ENCODE measurements at places on chromosomes 12 and 14.

- DNase-seq: no peak
Measured at GRCh38 chr12:92503971-92504593, 198.7 kb upstream of the PLEKHG7 start.

GRCh38 chr12:108649669-108650068, 16.0 kb upstream of the SELPLG start:
- peak; percentile 97 for DNase-seq

DNA sequence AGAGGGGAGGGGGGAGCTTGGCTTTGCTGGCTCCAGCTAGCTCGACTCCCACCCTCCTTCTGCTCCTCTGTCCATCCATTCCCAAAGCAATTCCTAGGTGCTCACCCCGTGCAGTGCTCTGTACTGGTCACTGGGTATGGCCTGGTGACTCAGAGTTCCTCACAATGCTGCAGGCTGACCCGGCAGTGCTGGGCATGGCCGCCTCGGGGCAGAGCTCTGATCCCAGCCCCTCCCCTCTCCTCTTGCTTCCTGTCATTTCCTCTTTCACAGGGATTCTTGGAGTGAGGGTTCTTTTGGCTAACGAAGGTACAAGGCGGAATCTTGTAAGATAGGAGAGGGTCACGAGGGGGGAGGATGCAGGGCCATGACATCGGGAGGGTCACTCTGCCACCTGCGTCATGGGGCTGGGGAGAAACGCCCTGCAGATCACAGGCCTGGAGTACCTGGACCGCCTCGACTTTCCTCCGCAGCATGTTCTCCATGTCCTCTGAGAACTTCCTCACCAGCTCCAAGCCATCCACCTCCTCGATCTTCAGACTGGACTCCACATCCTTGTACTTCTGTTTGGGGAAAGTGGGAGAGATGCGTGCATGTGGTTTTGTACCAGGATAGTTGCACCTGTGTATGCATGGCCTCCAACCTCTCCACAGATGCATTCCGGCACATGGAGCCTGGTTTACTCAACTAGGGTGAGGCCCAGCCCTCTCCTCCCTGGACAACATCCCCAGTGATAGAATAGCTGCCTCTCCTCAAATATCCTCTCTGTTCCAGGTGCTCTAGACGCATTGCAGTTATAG, 5.7 kb downstream of the CACNA2D4 start:
- DNase-seq: no peak

GRCh38 chr12:6953442-6954315, 2.5 kb downstream of the PTPN6 start:
- DNase-seq: peak; percentile 20

GRCh38 chr12:109689426-109689825, 24.2 kb upstream of the FAM222A start:
- DNase-seq: no peak

GRCh38 chr14:54974788-54975414, 52.0 kb downstream of the WDHD1 start:
- DNase-seq: peak; percentile 26

GRCh38 chr12:112146123-112146522, 20.8 kb downstream of the TRAFD1 start:
- no peak for DNase-seq

DNA sequence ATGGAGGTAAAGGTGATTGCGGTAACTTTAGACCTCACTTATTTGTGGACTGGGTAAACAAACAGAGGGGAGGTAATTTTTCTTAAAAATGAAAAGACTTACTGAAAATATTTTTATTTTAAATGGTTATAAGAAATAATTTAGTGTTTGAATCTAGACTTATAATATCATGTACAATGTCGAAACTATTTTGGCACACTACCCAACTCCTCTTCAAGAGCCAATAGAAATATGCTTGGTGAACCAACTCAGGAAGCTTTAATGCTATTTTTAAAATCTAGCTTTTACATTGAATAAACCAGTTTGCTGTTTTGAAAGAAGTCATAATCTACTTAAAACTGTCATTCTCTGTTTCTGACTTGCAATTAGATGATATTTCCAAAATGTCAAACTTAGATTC, 175.8 kb upstream of the NPAS3 start:
- peak; percentile 3 for DNase-seq

DNA sequence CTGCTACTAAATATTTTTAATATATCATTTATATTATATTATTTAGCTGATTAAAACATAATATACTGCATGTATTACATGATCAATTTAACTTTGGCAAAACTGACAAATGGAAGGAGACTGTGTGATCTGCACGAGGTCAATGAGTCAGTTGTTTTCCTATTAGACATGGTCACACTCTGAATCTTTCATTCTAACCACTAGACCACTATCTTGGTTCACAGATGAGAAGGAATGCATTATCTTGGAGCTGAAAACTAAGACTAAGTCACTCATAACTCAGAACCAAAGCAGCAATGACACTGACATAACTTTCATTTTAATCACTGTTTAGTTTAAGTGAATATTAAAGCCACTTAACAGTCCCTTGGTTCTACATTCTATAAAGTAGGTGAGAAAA, 37.4 kb downstream of the GNPTAB start:
- DNase-seq: peak; percentile 84

DNA sequence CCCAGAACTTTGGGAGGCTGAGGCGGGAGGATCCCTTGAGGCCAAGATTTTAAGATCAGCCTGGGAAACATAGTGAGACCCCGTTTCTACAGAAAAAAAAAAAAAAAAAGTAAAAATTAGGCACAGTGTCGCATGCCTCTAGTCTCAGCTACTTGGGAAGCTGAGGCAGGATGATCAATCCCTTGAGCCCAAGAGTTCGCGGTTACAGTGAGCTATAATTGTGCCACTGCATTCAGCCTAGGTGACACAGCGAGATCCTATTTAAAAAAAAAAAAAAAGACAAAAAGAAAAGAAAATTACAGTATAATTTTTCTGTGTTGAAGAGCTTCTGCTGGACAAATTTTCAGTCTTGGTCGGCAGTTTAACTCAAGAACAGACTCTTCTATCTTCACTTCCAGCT, 133.9 kb upstream of the FGD4 start:
- DNase-seq: no peak

DNA sequence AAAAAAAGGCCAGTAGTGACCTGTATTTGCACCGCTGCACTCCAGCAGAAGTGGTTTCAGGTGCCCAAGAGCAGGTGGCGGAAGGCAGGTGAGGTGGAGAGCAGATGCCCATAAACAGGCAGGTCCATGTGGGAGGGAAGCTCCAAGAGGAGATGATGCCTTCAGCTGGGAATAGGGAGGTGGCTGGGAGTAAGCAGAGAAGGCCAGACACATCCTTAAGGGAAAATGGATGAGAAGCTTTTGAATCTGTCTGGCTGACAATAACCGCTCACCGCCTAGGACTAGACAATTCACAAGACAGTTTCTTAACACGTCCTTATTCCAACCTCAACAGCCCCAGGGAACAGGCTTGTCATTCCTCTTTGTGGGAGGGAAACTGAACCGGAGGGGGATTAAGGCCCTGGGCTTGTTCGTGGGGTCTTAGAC, 43.9 kb upstream of the PLEKHG6 start:
- no peak for DNase-seq

- DNase-seq: no peak
Measured at GRCh38 chr12:9068086-9068485, 47.6 kb downstream of the A2M start.

DNA sequence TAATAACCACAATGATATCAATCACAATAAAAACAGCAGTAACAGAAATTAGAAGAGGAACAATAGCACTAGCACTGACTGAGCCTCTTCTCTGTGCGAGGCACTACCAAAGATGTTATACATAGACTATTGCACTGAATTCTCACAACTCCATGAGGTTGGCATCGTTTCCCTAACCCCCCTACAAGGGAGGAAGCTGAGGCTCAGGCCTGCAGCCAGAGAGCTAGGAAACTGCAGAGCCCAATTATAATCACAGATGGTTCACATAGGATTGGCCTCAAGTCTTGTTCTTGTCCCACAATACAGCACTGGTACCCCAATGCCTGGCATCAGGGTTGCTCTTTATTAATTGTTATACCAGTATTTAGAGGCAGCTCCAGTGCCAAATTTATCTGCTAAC, 278.0 kb downstream of the CEP128 start:
- no peak for DNase-seq

DNA sequence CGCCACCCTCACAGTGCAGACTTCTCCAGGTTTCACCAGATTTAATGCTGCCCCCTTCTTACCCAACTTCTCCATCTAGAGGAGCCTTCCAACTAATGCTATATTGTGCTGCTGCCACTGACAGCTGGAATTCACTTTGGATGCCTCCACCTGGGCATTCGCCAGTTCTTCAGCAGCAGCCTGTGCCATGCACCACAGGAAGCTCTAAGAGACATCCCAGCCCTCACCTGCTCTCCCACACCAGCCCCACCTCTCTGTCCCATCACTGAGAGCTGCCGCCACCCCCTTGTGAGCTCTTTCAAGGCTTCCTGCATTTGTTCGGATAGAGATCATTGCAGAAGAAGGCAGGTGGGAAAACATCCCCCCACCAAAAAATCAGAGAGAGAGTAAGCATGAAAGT, 4.6 kb upstream of the KRT2 start:
- DNase-seq: no peak

DNA sequence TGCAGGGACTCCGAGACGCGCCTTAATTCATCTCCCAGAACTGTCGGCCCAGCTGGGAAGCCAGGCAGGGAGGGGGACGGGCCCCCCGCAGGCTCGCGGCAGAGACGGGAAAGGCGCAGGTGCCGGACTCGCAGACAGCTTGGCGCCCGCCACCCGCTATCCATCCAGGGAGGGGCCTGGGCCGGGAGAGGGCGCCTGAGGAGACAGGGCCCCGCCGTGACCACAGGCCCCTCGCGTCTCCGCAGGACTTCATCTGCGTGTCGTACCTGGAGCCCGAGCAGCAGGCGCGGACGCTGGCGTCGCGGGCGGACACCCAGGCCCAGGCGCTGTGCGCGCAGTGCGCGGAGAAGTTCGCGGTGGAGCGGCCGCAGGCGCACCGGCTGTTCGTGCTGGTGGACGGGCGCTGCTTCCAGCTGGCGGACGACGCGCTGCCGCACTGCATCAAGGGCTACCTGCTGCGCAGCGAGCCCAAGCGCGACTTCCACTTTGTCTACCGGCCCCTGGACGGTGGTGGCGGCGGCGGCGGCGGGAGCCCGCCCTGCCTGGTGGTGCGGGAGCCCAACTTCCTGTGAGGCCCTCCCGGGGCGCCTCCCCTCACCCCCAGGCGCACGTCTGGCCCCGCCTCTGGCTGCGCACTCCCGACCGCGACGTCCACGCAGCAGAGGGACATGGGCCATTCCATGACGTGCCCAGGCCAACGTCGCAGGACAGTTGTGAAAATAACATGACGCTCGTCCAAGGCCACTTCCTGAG, 60.6 kb downstream of the LGMN start:
- DNase-seq: peak; percentile 31

DNA sequence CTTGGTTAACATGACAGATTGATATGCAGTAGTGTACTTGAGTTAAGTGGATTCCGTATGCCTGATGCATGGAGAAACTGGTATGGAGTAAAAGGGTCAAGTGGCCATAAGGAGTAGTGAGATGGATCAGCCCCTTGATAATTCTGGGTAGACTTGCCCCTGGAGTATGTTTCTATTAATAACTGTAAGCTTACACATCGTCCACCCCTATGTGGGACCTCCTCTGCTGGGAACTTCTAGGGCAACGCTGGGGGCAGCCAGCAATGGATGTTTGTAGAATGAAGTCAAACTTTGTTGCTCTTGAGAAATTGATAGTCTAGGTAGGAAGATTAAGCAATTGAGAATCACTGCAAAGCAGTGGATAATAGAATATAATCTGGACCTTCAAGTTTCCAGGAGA, 3.5 kb downstream of the C12orf75 start:
- peak; percentile 90 for DNase-seq

DNA sequence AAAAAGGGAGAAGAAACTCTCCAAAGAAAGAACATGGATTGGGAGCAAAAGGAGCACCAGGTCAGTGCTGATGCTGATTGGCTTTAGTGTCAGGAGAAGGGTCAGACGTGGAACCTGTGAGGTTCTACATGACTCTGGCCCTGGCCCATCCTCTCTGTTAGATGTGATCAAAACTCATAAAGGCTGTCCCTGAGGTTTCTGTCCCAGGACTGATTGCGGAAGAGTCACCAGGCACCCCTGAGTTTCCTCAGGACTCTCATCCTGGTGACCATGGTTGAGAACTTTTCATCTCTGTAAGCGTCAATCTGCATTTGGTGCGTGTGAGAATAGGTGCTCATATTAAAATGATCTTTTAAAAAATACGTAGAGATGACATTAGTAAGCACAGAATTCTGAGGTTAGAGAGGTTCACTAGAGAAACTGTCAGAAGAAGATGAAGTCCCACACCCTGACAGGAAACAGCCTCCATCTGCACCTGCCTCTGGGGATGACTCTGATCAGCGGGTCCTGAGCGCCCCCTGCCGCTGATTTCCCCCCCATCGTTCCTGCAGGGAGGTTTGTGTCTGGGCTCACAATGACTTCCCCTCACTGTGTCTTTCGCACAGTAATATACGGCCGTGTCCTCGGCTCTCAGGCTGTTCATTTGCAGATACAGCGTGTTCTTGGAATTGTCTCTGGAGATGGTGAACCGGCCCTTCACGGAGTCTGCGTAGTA, 741.8 kb downstream of the TMEM121 start:
- no peak for DNase-seq

GRCh38 chr14:81275305-81276072, 54.7 kb upstream of the GTF2A1 start:
- no peak for DNase-seq

GRCh38 chr14:104752423-104752734, 568 bp upstream of the SIVA1 start:
- DNase-seq: no peak

DNA sequence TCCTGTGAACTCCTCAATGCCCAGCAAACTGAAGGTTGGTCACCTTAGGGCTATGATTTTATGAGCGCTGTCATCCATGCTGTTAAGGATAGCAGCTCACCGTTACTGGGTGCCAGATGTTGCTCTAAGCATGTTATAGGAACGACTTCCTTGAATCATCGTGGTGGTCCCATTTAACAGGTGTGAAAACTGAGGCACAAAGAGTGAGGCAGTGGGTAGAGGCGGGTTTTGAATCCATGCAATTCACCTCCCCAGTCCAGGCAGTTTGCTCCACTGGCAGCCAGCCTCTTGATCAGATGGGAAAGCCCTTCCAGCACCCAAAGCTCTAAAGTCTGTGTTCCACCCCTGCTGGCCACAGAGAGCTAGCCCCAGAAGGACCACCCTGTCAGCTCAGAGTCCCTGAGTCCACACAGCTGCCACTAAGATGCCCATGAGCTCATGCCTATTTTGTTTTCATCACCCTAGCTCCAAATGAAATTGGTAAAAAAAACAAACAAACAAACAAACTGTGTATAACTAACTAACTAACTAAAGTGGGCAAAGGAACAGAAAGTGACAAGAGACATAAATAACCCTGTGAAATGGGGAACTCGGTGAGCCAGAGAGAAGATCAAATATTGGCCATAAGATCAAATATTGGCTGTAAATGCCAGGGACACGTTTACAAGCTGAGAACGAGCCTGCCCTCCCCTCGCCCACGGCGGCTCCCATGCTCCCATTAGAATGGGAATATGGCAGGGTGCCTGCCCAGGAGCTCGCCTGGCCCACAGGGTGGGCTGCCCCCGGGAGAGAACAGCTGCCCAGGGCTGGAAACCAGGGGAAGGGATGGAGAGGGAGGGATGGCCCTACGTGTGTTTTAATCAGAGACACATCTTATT, 72.3 kb upstream of the RFLNA start:
- DNase-seq: no peak

GRCh38 chr12:30997685-30998440, 71.3 kb downstream of the TSPAN11 start:
- DNase-seq: no peak

All from astrocyte (in vitro differentiated cells and primary cell).